NAMALWA (cell line): ENCODE measurements at places on chromosomes 11 and 22.
A peak's percentile ranks its signal among the peaks of the same experiment; 100 is the strongest.

DNA sequence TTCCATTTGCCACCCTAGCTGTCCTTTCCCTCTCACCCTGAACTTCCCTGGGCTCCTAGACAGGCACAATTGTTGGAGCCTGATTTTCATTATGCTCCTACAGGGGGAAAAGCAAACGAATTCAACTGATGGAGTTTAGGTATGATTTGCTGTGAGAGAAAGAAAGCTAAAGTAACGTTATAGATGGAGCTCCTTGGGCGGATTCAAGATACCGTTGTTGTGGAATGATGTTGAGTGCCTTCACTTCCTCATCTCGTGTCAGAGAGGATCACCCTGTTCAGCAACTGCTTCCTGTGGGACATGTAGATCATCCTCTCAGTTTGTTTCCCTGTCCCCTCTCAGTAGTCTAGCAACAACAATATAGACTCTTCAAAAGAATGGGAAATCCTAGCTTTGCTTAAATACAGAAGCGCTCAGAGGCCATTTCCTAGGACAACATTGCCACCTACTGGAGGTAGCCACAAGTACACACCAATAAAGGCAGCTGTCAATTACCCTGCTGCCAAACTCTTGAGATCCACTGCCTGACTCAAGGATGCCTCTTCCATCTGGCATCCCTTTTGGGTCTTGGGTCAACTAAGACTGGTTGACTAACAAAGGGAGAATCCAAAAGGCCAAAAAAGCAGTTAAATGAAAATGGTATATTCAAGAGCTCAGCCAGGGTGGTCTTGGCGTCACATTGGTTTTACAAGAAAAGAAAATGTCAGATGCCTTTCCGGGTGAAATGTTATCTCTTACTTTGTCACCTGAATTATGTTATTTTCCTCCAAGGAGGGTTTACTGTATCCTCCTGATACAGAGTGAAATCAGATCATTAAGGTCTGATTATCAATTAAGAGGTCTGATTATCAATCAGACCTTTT is 13.5 kb upstream of the DTX4 start:
- DNase-seq = peak; percentile 87

GRCh38 chr11:70661761-70662501 is 263.6 kb downstream of the CTTN start:
- no peak for DNase-seq

- DNase-seq = peak; percentile 47
Measured at GRCh38 chr11:64804346-64805210, 1.6 kb upstream of the MAP4K2 start.

GRCh38 chr11:35304900-35305460 is 114.4 kb downstream of the SLC1A2 start:
- no peak for DNase-seq

DNA sequence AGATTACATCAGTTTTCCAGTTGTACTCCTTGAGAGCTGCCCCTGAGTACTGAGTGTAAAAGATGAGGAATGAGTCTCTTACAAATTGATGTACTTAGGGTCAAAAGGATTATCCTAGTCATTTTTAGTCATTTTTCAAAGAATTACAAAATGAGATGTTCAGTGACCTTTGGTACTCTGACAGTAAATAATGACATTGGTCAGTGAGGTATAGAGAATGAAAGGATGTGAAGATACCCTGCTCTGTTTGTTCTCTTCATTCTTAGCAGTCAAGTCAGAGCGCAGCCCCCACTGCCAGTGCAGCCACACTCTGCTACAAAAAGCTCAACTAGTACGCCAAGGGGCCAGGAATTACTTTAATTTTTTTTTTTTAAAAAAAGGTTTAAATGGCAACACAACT is 4.1 kb upstream of the ESAM start:
- no peak for DNase-seq

- DNase-seq = no peak
Measured at GRCh38 chr11:10916665-10917064, 58.8 kb upstream of the ZBED5 start.
